Fibroblast of skin of left biceps (primary cell): ENCODE measurements at places on chromosomes 13 and 19.

DNA sequence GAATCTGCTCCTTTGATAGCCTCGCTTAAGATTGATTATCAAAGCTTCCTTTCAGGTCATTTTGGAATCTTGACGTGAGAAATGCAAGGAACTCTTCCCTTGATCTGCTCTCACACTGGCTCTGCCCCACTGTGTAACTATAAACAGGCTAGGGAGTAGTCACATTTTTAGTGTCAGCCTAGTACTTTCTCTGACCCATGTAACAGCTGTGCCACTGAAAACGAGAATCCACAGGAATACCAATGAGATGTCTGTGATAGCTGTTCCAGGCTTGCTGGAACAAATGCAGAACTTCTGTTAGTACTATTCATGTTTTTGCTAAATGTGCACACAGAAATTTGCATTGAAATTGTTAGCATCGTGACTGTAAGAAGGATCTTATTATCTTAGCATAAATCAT is 221.3 kb downstream of the MYO16 start:
- DNase-seq: no peak

DNA sequence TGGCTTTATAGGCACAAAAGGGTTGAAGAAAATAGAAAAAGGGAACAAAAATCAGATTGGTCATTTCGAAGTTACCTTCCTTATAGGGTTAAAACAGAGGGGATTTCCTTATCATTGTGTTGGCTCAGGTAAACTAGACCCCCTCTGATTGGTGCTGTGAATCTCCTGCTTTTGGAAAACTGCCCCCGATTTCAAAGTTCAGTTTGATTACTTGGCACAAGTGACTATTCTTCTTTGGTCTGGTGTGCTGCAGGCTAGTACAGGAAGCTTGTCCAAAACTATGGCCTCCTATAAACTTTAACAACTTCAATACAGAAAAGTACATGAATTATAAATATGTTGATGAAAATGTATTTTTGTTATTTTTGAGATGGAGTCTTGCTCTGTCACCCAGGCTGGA is 13.9 kb upstream of the TPTE2 start:
- DNase-seq: no peak

DNA sequence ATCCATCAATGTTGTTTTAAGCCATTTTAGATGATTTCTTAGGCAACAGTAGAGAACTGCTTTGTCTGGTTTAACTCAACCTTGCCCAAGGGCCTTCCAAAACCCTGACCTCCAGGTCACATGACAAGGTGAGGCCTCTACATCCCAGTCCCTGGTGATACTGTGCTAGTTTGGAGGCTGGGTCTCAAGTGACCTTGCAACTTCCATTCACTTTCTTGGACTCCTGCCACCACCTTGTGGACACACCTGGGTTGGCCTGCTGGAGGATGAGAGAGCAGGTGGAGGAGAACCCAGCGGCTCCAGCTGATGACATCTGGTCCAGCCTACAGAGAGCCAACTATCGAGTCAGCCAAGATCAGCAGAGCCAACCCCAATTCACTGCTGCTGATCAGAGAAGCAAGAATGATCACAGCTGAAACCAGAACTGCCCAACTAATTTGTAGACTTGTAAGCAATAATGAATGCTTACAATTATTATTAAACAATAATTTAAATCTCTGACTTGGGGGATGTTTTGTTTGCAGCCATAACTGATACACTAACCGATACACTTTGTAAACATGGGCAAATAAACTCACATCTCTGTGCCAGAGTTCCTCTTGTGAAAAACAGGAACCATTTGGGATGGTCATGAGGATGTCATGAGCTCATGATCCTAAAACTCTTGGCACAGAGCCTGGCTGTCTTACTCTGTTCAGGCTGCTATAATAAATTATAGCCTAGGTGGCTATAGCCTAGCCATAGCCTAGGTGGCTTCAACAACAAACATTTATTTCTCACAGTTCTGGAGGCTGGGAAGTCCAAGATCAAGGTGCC is 11.5 kb downstream of the FAM187B start:
- no peak for DNase-seq

DNA sequence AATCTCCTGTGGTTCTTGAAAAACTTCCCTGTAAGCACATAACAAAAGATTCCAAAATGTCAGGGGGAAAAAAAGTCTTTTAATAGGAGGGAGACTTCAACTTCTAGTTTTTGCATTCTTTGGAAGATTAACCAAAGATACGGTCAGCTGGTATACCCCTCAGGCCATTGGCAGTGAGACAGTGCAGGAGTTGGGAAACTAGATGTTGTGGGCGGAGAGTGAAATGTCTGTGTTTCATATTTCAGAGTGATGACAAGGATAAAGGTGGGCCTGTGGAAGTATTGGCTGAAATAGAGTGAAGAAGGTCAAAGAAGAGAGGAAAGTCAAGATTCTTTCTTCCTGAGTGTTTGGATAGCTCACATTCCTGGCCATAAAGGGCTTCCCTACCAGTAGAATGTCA is 40.8 kb downstream of the CYP2B6 start:
- DNase-seq: no peak

DNA sequence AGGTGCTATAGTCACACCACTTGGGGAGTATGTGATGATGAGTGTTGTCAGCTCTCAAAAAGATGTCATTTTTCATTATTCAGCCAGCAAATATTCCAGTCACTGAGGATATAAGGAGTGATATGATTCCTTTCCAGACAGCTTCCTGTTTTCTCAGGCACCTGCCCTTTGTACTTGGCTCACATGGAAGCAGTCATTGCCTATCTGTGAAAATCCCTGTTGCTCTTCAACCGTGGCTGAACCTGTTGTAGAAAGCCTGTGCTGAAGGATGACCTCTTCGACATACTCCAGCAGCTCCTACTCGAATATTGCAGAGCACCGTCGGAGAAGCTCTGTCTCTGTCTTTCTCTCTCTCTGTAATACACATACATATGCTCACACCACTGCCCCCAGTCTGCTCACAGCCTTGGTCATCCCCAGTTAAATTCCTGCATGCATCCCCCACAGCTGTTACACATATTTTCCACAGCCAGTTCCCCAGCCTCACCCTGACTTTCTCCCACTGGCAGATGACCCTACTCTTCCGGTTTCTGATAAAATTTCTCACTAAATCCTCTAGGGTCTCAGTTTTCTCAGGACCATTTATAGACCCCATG is 204.2 kb upstream of the ARGLU1 start:
- no peak for DNase-seq

DNA sequence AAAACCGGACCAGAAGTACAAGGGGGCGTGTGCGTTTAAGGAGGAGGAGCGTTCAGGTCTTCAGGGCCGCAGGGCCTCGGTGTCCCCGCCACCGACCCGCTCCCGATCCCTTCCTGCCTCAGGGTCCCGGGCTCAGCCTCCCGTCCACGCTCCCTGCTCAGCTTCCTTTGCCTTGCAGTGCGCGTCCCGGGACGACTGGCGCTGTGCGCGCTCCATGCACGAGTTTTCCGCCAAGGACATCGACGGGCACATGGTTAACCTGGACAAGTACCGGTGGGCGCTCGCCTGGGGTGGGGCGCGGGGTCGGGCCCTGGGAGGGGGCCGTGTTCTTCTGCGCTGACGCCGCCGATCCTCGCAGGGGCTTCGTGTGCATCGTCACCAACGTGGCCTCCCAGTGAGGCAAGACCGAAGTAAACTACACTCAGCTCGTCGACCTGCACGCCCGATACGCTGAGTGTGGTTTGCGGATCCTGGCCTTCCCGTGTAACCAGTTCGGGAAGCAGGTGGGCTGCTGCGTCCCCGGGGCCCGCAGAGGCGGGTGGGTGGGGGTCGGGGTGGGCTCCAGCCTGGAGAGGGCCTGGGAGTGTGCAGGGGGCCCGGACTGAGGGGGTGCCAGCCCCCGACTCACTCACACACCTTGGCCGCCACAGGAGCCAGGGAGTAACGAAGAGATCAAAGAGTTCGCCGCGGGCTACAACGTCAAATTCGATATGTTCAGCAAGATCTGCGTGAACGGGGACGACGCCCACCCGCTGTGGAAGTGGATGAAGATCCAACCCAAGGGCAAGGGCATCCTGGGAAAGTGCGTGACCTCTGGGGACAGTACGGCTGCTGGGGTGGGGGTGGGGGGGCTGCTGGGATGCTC is 1.4 kb downstream of the GPX4 start:
- DNase-seq: no peak

DNA sequence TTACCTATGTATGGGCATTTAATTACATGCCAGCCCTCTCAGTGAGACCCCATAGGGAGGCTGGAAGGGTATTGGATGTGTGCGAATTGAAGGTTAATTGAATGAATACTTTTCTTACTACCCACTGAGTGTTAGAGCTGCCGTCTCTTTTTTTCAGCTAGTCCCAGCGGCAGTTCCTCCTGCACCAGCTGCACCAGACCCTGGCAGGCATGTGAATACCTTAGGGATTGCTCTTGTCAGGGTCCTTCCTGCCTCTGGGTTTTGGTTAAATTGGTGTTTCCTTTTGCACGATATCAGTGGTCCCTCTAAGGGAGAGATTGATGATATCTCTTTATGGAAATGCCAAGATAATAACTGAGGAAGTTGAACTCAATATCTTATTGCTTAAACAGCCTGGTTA is 9.8 kb upstream of the CXCL17 start:
- DNase-seq: no peak

GRCh38 chr13:99157046-99157445 is 43.6 kb upstream of the UBAC2 start:
- DNase-seq: no peak
